ENCODE measurements at places on chromosomes 3 and 15.

DNA sequence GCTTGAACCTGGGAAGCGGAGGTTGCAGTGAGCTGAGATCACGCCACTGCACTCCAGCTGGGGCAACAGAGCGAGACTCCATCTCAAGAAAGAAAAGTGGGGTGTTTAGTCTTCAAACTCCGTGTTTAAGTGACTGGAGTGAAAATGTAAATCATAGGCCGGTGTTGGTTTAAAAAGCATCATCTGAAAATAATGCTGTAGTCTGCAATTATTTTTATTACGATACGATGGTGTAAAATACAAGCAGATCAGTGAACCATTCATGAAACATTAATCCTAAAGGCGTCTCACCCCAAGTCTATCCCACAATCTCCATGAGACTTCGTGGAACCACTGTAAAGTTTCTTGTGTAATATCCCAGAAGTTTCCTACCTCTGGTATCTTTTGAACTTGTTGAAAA lies 6.3 kb downstream of the CTNNB1 start:
- no peaks in the 10 kb centered on the region for H3K36me3 ChIP-seq
- no peaks in the 10 kb centered on the region for H3K27me3 ChIP-seq
- DNase-seq = no peak
- peaks cover 35% of the 10 kb centered on the region for H3K4me1 ChIP-seq

DNA sequence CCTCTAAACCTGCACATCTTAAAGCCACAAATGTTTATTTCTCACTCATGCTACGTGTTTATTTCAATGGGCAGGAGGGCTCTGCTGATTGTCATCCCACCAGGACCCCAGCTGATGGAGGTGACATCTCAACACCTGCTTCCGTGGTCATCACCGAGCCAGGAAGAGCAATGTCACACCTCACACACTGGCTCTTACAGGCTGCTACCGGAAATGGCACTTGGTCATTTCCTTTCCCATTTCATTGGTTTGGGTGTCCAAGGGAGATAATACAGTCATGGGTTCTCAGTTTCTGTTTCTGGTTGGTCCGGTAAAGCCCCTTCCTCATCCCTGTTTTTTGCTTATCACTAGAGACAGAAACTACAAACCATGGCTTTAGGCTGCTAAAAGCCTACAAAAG lies 41.9 kb downstream of the ABHD2 start:
- H3K4me3 ChIP-seq = no peak overlapping the region
- H3K4me1 ChIP-seq = peaks cover 41% of the 10 kb centered on the region
- no peaks in the 10 kb centered on the region for H3K36me3 ChIP-seq
- DNase-seq = peak; percentile 57
- H3K27me3 ChIP-seq = no peaks in the 10 kb centered on the region

DNA sequence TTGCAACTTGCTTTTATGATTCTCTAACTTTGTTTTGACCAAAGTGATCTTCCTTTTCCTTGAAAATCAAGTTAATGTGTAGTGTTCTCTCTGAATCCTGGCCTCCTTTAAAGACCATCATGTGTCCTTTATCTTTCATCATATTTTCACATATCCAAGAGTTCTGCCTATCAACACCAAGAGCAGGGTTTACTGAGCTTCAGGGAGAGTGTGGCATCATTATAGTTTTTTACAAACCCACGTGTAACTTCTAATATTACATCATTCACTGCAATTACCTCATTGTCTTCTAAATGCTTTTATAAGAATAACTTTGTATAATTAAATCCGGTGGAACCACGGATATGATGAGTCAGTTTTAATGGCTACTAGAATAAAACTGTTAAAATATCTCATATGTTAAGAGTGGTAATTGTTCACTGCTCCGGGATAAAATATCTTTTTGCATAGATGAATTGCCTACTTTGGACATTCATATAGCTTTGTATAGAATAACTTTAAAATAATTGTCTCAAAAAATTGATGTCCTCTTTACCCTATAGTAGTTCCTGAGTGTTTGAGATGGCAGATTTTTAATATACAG lies 248.8 kb upstream of the GRM7 start:
- no peaks in the 10 kb centered on the region for H3K27me3 ChIP-seq
- no peak for DNase-seq
- no peak overlapping the region for H3K27ac ChIP-seq
- H3K4me1 ChIP-seq = no peaks in the 10 kb centered on the region
- H3K4me3 ChIP-seq = no peak overlapping the region
- H3K36me3 ChIP-seq = no peaks in the 10 kb centered on the region

DNA sequence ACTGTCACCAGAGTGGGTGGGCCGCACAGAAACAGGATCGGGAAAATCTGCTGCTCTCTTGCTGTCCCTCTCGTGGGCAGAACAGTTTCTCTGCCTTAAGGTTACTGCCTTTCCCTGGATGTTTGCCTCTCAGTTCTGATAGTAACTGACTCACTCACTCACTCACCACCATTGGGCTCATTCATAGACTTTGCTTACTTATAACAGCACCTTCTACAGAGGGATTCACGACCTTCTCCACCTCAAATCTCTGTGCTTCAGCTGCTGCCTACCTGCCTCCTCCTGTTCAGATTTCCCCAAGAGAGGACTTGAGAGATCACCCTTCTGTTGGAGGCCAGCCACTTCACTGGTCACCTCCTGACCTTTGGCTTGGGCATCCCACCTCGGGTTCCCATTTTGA lies 147.7 kb upstream of the ICE2 start:
- DNase-seq = no peak
- no peak overlapping the region for H3K27ac ChIP-seq
- no peaks in the 10 kb centered on the region for H3K36me3 ChIP-seq
- no peak overlapping the region for H3K4me3 ChIP-seq
